Fibroblast of skin of right quadriceps (primary cell): ENCODE measurements at places on chromosomes 11 and 22.

- no peak for DNase-seq
Observed at GRCh38 chr11:125662689-125663088, 18.0 kb downstream of the ACRV1 start.

DNA sequence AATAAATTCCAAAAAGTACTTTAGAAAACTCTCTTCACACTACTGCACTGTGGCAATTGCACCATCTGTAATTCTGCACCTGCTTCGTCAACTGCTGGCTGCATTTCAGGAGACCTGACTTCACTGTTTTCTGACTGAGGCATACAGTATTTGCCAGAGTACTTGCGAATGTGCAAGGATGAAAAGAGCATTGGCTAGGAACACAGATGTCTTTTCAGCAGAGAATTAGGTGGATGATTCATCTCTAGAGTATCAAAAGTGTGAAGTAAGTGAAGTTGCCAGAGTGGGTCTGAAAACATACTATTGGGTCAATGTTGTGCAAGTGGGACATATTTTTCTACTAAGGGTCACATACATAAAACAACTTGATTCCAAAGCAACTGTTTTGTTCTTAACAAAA lies 427.5 kb upstream of the CCDC90B start:
- DNase-seq: peak; percentile 47

GRCh38 chr11:65417702-65418430 lies 4.7 kb upstream of the NEAT1 start:
- no peak for DNase-seq

DNA sequence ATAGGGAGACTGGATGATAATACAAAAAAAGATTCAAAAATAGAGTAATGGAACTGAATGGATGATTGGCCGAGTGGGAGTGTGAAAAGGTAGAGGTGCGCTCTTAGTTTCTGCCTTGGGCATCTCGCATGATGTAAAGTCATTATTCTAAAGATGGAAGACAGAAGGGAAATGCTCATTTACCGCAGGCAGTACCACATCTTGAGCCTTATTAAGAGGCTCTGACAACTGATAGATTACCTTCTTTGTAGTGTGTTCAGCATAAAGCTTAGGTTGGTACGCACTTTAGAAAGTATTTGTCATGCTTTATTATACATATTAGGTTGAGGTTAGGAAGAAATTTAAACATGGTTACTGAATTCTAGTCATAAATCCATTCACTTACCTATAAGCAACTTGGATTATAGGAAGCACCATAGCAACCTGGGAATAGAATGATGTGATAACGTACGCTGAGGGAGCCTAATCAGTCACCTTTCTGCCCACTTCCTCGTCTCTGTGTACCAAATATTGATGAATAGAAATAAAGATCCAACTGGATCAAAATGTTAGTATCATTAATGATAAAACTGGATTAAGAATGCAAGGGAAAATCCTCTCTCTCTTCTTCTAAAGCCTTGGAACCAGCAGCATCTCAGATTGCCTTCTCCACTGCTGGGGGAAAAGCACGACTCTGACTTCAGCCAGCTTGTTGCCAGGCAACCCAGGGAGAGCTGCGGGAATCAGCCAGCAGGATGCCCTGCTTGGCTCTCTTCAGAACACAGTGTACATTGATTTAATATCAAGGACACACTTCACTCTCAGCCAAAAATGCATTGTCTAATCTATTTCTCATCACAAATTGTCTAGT lies 29.0 kb upstream of the VWA5A start:
- DNase-seq: no peak

DNA sequence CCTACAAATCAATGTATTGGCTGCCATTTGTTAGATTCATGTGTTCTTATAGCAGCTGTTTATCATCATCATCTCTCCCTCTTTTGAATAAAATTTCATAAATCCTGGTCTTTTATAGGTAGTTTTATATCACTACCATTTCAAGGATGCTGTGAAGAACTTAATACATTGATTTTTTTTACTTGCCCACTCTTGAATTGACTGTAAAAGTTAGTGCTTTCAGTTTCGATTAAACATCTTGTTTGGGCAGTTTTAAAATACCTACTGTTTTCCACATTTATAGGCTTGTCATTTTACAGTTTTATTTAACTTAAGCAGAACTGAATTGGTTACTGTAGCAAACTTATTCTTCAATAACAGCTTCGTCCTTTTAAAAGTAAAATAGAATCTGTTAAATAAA lies 59.5 kb downstream of the TTC17 start:
- no peak for DNase-seq

DNA sequence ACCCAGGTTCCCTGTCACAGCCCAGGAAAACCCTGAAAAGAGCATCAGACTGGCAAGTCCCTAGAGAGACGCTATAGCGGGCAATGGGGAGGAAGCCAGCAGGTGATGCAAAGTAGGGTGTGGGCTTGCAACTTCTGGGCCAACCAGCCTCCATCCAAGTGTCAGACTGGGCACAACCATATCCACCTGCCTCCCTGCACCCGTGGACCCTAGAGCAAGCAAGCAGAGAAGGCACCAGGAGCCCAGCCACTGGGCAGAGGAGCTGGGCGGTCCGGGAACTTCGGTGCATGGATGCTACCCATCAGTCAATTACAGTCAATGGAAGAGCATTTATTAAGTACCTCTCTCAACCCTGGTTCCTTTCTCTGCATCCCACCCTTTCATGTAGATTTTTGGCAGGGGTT lies 2.8 kb downstream of the NECTIN1 start:
- no peak for DNase-seq

- peak; percentile 54 for DNase-seq
Observed at GRCh38 chr11:60905551-60906113, 753 bp downstream of the PRPF19 start.

- peak; percentile 15 for DNase-seq
Observed at GRCh38 chr11:126140201-126140925, 71.1 kb downstream of the RPUSD4 start.

- no peak for DNase-seq
Observed at GRCh38 chr22:37132773-37133172, 16.9 kb downstream of the IL2RB start.

DNA sequence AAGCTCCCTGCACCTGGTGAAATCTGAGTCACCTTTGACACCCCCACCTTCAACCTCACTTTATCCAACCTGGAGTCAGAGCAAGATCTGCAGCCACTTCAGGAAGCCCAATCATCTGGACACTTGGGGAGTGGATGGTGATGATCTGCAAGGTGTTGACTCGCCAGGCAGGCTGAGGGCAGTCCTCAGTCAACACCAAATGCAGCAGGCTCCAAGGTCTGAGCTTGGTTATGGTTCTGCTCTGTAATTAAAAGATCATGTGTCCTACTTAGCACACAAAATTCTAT lies 446.9 kb downstream of the BRD1 start:
- DNase-seq: no peak

GRCh38 chr11:74546752-74547151 lies 45.6 kb upstream of the POLD3 start:
- no peak for DNase-seq

- no peak for DNase-seq
Observed at GRCh38 chr11:22657101-22657694, 9.2 kb upstream of the GAS2 start.

- DNase-seq: no peak
Observed at GRCh38 chr11:121298774-121299173, 6.2 kb downstream of the SC5D start.

GRCh38 chr11:130217133-130218031 lies 57.8 kb downstream of the ST14 start:
- no peak for DNase-seq

DNA sequence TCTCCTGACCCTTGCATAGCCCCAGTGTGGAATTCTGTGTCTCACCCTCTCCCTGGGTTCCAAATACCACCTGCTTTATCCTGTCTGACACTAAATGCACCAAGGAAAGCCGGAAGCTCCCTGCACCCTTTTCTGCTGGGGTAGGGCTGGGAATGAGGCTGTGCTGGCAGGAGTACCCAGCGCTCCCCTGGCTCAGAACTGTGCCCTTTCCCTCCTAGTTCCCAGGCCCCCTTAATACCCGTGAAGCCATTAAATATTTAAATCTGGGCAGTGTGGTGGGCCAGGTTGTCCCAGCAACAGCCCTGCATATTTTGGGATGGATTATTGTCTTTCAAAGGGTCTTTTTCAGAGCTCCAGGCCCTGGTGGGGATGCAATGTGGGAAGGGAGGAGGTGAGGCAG lies 63.0 kb downstream of the TP53I11 start:
- DNase-seq: no peak

DNA sequence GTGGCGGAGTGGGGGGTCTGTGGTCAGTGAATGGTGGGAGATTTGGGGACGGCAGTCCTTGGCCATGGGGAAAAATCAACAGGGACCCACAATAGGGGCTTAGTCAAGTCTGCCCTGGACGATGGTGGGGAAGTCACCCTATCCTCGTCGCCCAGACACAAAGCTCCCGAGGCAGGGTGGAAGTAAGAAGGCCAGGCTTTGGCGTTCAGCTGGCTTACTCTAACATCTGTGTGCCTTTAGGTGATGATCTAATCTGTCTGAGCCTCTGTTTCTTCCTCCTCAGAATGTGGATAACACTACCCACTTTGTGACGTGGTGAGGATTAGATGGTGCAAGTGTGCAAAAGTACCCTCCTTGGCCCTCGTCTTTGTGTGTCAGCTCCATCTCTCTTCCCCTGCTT lies 192.2 kb downstream of the ST3GAL4 start:
- DNase-seq: peak; percentile 17

GRCh38 chr11:117072517-117073461 lies 25.4 kb downstream of the SIK3 start:
- DNase-seq: peak; percentile 95

GRCh38 chr11:69000831-69001242 lies 12.2 kb downstream of the MRGPRF start:
- DNase-seq: peak; percentile 79

DNA sequence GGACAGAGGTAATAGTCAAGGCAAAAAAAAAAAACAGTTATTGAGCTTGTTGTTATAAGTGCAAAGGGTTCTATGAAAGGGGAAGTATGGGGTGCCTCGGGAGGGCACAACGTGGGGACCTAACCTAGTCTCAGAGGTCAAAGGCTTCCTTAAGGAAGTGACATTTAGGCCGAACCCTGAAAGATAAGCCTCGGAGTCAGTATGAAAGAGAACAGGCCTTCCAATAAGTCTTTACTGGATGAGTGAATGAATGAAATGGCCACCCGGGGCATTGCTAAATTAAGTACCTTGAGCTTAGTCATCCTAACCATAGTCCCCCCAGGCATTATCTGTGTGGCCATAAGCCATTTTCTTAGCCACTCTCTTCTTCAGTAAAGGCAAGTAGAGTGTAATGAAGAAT lies 19.7 kb downstream of the FLI1 start:
- DNase-seq: no peak

- DNase-seq: peak; percentile 53
Observed at GRCh38 chr11:132898021-132898420, 634.3 kb downstream of the OPCML start.

DNA sequence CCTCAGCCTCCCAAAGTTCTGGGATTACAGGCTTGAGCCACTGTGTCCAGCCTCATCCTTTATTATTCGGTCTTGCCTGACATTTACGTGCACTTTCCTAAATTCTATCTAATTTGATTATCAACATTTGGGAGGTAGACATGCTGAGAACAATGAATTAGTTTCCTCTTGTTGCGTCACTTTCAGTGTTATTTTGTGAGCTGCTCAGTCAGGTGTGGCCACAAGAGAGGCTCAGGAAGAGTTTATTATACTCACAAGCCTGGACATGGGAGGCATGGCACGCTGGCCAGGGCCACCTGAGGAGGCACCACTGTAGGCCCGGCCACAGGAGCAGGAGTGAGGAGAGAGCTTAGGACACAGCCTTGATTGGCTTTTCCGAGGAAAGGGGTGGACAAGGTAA lies 59.7 kb upstream of the RBFOX2 start:
- DNase-seq: no peak

- no peak for DNase-seq
Observed at GRCh38 chr11:30002157-30002785, 14.6 kb downstream of the KCNA4 start.

- DNase-seq: peak; percentile 86
Observed at GRCh38 chr11:12066799-12067508, 43.4 kb upstream of the MICAL2 start.

DNA sequence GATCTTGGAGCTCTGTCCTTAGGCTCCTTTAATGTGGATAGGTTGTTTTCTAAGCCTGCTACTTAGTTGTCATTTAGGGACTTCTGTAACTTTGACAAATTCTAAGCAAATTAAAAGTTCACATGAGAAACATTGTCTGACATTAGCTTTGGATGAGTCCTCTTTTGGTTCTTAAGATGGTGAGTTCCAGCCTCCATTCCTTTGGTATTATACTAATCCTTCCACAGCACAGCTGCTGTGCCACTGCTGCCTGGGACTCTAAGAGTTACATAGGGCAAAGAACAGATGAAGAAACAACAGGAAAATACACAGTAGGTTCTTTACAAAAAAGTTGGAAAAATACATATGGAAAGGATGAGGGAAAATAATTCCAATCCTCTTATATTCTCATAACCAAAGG lies 25.3 kb upstream of the PIK3C2A start:
- DNase-seq: no peak

GRCh38 chr22:46668116-46668515 lies 47.9 kb downstream of the GRAMD4 start:
- no peak for DNase-seq

DNA sequence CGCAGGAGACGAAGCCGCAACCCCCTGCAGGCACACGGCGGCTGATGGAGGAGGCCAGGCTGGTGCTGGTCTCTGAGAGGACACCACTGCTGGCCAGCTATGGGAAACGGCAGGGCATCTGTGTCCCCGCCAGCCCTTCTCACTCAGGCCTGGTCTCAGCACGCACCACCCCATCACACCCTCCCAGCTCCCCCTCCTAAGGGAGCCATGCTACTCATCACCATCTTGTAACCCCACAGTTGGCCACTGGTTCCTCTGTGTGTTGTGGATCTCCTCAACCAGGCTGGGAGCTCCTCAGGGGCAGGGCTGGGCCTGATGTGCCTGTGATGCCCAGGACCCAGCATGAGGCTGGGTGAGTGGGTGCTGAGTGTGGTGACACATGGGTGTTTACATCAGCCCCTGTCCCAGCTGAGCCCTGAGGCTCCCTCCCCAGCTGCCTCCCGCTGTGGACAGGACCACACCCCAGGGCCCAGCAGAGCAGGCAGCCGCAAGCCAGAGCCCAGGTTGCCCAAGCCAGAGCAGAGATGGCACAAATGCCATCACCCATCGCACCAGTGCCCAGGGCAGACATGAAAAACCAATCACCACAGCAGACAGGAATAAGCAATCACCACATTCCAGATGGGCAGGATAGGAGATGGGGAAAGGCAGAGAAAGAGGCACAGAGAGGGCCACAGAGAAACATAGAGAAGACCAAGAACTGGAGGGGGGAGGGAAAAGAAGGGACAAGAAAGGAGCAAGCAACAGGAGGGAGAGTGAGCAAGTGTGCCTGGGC lies 8.2 kb downstream of the ARVCF start:
- DNase-seq: no peak

DNA sequence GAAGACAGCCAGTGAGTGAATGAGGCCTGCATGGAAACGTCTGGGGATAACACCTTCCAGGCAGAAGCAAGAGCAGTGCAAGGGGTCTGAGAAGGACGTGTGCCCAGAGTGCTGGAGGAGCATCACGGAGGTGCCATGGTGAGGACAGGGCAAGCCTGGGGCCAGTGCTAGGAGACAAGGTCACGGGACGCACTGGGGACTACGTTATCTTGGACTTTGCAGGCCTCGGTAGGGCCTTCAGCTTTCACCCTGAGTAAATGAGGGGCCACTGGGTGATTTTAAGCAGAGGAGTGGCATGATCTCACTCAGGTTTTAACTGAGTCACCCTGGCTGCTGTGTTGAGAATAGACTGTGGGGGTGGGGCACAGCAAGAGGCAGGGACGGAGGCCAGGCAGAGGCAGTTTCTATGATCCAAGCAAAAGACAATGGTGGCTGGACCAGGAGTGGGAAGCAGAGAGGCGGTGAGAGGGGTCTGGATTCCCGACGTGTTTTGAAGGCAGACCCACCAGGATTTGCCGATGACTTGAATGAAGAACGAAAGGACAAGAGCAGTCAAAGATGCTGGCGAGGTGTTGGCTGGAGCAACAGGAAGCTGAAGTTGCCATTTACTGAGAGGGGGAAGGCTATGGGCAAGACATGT lies 102.7 kb upstream of the PARVA start:
- DNase-seq: peak; percentile 79
